PC-9 (cell line): ENCODE measurements at places on chromosomes 16 and 17. TPM values are rescaled to one million over a fixed set of nuclear protein-coding genes. Genes with fewer than 3 reads are reported as not detected.

The CYTH1 gene
- 40.3 and 41.0 TPM in 2 replicates for total RNA-seq

GRCh38 chr16:57592591-57593003 is 35.8 kb upstream of the ADGRG1 start:
- H3K27me3 ChIP-seq = no peaks in the 10 kb centered on the region
- no peak overlapping the region for H3K4me3 ChIP-seq
- no peaks in the 10 kb centered on the region for H3K36me3 ChIP-seq
- no peak overlapping the region for H3K27ac ChIP-seq
- H3K4me1 ChIP-seq = peaks cover 16% of the 10 kb centered on the region

The ZNF385C gene
- total RNA-seq = 1.7 and 2.1 TPM in 2 replicates

DNA sequence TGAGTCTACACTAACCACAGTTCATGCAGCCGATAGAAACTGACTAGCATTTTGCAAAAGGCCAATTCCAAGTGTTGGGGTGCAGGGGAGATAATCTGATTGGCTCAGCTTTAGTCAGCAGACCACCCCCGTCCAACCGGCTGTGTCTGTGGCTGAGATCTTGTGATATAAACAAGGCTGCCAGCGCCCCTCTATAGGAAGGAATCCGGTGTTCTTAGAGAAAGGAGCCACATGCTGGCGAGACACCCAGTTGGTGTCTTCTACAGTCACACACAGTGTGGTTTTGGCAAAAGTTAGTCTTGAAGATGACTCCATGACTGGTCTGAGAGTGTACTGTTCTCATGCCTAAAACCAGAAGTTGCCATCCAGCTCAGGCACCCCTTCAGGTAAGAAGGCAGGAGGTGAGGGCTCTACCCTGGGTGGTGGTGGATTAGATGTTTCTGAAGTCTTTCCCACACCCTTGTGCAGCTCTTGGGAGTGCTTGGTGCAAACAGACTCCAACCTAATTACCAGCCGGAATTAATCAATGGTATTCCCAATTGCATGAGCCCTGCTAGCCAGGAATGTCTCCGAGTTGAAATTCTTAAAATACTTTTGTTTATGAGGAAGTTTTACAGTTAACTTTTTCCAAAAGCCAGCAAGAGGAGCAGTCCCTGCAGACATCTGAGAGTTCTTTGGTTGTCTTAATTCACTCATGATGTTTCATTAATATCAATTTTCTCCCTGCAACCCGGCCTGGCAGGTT is 172.3 kb upstream of the IRX6 start:
- no peak overlapping the region for H3K27ac ChIP-seq
- DNase-seq = no peak
- no peaks in the 10 kb centered on the region for H3K27me3 ChIP-seq
- H3K4me3 ChIP-seq = no peak overlapping the region
- H3K36me3 ChIP-seq = no peaks in the 10 kb centered on the region
- H3K4me1 ChIP-seq = no peaks in the 10 kb centered on the region

GRCh38 chr17:73248532-73248931 is 13.1 kb downstream of the CPSF4L start:
- no peaks in the 10 kb centered on the region for H3K4me1 ChIP-seq
- no peak overlapping the region for H3K27ac ChIP-seq
- H3K4me3 ChIP-seq = no peak overlapping the region
- H3K36me3 ChIP-seq = no peaks in the 10 kb centered on the region
- no peaks in the 10 kb centered on the region for H3K27me3 ChIP-seq
- no peak for DNase-seq

DNA sequence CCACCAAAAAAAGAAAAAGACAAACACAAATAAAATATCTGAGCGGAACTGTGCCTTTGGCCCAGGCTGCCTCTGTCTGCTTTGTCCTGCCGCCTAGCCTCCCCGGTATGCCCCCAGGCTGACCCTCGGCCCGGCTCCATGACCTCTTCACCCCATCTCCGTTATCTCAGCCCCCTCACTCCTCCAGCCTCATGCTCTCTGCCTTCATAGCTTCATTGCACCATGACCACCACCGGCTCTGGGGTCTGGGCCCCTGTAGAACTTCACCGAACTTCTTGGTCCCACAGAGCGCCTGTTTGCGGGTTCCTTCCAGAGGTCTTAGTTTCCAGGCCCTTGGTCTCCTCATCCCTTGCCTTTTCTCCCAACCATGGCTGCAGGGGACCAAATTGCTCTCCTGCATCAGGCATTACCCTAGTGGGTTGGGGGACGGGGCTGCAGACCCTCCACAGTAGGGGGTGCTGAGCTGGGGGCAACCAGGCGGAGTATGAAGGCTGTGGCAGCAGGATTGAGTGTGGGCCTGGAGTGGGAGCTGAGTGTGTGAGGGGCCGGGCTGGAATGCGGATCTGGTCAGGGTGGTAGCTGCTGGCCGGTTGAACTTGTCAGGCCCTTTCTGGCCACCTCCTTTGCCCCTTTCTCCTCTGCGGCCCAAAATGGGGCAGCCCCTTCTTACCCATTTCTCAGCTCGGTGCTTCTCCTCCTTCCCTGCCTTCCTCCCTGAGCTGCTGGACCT is 6.9 kb downstream of the HIRIP3 start:
- peaks cover 19% of the 10 kb centered on the region for H3K36me3 ChIP-seq
- no peak for DNase-seq
- no peak overlapping the region for H3K4me3 ChIP-seq
- H3K4me1 ChIP-seq = peaks cover 2% of the 10 kb centered on the region; the same call in 1 of the 2 replicates

The PLCD3 gene
- 92.4 and 138 TPM in 2 replicates for total RNA-seq

The LLGL2 gene
- 138 and 156 TPM in 2 replicates for total RNA-seq

GRCh38 chr16:66850115-66850815 is 6.1 kb downstream of the CA7 start:
- H3K27ac ChIP-seq = no peak overlapping the region
- H3K4me1 ChIP-seq = 0 out of 2 replicates have a peak, but pooled peaks cover 6% of the 10 kb centered on the region
- no peaks in the 10 kb centered on the region for H3K36me3 ChIP-seq
- H3K4me3 ChIP-seq = no peak overlapping the region
- DNase-seq = no peak

The RRAD gene
- 0.24 TPM in 1 of 2 replicates, not detected in the other for total RNA-seq

DNA sequence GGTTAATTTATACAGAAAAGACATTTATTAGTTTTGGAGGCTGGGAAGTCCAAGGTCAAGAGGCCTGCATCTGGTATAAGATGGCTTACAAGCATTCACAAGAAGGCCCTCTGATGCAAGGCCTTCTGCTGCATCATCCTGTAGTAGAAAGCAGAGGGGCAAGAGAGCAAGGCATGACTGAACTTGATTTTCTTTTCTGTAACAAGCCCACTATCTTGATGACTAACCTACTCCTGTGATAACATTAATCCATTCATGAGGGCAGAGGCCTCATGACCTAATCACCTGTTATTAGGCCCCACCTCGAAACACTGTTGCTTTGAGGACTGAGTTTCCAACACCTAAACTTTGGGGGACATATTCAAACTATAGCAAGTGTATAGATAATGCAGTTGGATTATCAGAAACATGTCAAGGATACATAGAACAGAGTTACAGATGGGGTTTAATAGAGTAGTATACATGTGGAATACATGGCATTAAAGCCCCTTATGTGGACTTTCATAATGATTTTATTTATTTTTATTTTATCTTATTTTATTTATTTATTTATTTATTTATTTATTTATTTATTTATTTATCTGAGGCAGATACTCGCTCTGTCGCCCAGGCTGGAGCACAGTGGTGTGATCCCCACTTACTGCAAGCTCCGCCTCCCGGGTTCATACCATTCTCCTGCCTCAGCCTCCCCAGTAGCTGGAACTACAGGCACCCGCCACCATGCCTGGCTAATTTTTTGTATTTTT is 88.2 kb downstream of the CHD9 start:
- H3K27me3 ChIP-seq = no peaks in the 10 kb centered on the region
- no peak overlapping the region for H3K27ac ChIP-seq
- no peak for DNase-seq
- no peaks in the 10 kb centered on the region for H3K36me3 ChIP-seq

DNA sequence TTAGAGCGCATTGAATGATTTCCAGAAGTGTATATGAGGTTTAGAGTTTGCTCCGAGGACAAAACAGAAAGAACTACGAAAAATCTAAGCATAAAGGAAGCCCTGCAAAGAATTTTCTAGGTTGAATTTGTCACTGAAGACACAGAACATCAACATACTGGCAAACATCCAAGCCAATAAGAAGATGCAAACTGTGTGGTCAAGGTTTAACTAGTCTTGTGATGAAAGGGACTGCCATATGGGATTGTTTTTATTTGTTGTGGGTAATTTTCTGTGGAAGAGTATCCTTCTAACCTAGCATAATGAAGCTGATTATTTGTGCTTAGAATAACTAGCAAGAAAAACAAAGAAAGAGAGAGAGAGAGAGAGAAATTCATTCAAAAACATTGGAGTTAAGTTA is 492.0 kb upstream of the ERCC4 start:
- H3K27ac ChIP-seq = no peak overlapping the region
- H3K4me3 ChIP-seq = no peak overlapping the region
- DNase-seq = no peak
- H3K36me3 ChIP-seq = no peaks in the 10 kb centered on the region

DNA sequence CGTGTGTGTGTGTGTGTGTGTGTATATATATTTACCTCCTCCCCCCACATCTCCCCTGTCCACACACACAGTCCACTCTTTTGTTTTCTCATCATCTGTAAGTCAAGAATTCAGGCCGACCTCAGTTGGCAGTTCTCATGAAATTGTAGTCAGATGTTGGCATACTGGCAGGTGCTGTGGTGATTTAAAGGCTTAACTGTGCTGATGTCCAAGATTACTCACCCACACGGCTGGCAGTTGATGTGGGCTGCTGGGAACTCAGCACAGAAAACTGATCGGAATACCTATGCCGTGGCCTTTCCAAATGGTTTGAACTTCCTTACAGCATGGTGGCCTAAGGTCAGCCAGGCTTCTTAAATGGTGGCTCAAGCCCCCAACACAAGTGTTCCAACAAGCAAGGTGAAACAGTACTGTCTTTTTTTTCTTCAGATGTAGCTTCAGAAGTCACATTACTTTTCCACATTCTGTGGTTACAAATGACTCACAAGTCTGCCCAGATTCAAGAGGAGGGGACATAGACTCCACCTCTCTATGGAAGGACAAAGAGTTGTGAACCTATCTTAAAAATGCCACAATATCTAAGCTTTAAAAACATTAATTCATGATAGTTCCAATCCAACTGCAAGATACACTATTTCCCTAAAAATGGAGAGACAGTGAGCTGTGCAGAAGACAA is 198.5 kb upstream of the HS3ST4 start:
- no peaks in the 10 kb centered on the region for H3K36me3 ChIP-seq
- no peak for DNase-seq
- H3K4me3 ChIP-seq = no peak overlapping the region
- no peaks in the 10 kb centered on the region for H3K27me3 ChIP-seq

DNA sequence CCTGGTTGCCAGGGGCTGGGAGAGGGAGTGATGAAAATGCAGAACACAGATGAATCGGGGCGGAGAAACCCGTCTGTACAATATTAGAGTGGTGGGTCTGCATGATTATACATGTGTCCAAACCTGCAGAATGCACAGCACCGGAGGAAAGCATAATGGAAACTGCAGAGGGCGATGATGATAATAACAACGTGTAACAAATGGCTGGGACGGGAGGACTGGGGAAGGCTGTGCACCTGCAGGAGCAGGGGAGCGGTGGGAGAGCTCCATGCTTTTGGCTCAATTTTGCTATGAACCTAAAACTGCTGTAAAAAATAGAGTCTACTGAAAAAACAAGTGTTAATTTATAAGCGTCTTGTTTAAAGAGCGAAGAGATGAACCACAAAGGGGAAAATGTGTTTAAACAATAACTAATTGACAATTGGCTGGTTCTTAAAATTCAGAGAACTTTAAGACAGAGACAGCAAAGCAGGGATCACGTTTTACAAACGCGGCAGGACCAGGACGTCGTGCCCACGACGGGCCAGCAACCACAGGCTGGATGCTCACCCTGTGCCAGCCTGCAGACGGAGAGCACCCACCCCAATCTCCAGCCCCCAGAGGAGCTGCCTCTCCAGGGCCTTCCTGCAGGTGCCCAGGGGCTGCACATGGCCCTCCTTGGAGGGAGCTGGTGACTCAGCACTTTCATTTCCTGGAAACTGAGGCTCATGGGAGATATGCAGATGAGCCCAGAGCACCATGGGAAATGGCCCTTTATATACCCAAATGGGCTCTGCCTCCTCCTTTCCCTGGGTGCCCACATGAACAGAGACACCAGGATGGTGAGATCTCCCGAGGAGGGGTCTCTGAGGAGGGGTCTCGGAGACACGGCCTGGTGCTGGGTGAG is at the start of gene TEX19:
Gene TEX19, plus strand, starts transcription at position 783 of the 886 bp plus-strand sequence. CDS start 2,904 bp downstream, outside the sequence.
- no peaks in the 10 kb centered on the region for H3K27me3 ChIP-seq
- H3K4me3 ChIP-seq = no peak within 1 kb of the TSS
- no peak for DNase-seq
- no peaks in the 10 kb centered on the region for H3K4me1 ChIP-seq
- no peaks in the 10 kb centered on the region for H3K36me3 ChIP-seq
- H3K27ac ChIP-seq = no peak within 1 kb of the TSS

The TLCD2 gene
- 6.1 and 6.7 TPM in 2 replicates for total RNA-seq

The YBX2 gene
- total RNA-seq = 0.65 and 0.68 TPM in 2 replicates

The TBC1D3H gene
- not detected in 2 replicates for total RNA-seq

DNA sequence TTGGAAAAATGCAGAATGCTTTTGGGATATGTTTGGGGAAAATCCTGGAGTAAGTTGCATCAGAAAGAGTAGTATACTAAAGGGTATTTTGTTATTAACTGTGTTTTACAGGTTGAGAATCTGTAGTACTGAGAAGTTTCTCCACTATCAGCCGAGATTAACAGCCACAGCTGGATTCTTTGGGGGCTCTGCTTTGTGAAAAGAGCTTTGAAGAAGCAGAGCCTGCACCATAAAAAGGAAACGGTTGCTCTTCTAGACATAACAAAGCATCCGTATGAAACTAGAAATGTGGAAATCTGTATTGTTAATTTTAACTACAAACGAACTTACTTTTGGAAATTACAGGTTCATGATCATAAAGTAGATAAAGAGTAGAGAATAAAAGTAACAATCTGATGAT is 5.3 kb downstream of the NLK start:
- H3K36me3 ChIP-seq = peaks cover 6% of the 10 kb centered on the region; the same call in 1 of the 2 replicates
- H3K4me3 ChIP-seq = no peak overlapping the region
- H3K27me3 ChIP-seq = no peaks in the 10 kb centered on the region
- no peak for DNase-seq
- H3K27ac ChIP-seq = no peak overlapping the region

DNA sequence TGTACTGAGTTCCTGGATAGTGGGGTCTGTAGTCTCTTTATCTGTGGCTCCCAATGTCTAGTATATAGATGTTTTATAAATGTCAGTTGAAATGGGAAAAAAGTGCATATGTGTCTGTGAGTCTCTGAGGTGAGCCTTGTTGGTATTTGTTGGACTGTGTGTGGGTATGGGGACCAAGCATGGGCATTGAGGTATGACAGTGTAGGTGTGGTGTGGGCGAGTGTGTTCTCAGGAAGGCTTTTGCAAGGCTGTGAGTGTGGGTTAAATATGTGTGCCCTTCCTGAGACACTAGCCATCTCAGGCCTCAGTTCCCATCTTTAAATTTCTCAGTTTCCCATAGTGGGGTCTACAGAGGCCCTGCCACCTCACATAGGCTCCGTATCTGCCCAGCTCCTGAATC is 440.2 kb upstream of the CCL2 start:
- no peak for DNase-seq
- H3K4me3 ChIP-seq = no peak overlapping the region
- no peaks in the 10 kb centered on the region for H3K36me3 ChIP-seq
- no peak overlapping the region for H3K27ac ChIP-seq
- peaks cover 30% of the 10 kb centered on the region for H3K27me3 ChIP-seq
